Gastrocnemius medialis (tissue), 4 donors: ENCODE measurements at places on chromosomes 6 and 20. TPM values are rescaled to one million over a fixed set of nuclear protein-coding genes. Genes with fewer than 3 reads are reported as not detected.

GRCh38 chr6:108565091-108565766 lies 4.5 kb downstream of the FOXO3 start:
- no peak for DNase-seq

GRCh38 chr20:56765172-56766073 lies 136.3 kb downstream of the TFAP2C start:
- no peak for DNase-seq

GRCh38 chr6:13553646-13554045 lies 20.8 kb upstream of the SIRT5 start:
- DNase-seq, result no peak

DNA sequence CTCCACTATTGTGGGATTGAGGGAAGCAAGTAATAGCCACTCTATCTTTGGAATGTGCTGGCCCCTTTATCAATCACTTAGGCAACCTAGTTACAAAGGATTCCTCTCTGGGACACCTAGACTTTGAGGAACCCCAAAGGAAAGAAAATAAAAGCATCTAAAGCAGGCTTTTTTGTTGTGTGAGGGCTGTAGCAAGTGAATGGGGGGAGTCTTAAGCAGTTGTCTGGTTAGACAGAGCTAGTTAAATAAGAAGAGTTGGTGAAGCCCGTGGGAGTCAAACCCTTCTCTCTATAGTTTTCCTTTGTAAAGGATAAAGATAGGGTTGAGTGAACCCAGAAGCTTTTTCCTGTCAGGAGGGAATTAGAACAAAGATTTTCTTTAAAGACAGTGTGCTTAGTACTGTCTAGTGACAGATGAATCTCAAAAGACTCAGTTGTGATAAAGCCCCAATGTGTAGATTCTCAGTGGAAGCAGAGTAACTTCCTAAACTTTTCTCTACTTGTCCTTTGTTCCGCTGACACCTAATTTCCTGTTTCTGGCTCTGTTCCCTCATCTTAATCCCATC lies 63.3 kb downstream of the HDGFL1 start:
- DNase-seq, result no peak

GRCh38 chr6:36028088-36028876 lies 674 bp downstream of the MAPK14 start:
- peak; percentile 16 for DNase-seq

DNA sequence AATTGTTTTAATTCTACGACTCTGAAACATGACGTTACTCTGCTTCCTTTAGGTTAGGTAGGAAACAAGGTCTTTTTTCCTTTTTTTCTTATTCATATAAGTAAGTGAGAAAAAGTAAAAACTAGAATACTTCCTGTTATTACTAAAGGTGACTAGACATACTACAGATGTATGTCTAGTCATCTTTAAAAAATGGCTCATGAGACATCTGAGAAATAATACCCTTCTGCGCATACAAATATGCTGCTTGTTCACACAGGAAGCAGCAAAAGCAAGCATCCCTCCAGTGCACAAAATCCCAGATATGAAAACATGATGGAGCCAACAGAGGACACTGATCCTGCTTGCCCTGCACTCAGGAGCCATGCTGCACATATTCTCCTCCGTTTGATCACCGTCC lies 699.1 kb downstream of the EPM2A start:
- no peak for DNase-seq

DNA sequence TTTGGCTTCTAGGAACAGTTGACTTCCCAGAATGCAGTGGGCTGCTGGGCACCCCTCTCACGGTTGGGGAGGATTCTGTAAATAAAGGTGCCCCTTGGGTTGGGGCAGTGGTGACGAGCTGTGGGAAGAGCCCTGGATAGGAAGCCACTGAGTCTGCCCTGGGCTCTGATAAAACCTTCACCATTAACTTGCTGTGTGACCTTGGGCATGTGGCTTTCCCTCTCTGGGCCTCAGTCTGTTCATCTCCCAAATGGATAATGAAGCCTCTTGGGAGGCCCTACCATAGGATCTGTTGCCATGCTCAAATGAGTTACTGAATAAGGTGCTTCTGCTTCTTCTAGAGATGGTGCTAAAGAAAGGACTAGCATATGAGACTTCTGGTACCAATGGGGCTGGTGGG lies 3.7 kb downstream of the CRIP3 start:
- no peak for DNase-seq

DNA sequence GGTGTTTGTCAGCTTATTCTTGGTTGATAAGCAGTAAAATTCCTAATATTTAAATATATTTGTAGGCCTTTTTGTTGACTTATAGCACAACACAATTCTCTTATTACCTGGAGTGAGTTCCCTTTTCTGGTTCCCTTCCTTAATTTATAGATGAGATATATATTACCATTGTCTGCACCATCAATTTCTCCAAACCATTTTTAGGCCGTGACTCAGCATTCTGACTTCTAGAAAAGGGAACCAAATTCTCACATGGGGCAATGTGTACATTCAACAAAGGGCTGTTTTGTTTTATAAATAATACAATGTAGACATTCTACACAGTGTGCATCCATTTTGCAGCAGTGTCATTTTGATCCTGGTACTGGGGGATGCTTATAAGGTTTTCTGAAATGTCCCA lies 52.8 kb downstream of the NCOA7 start:
- DNase-seq, result no peak

GRCh38 chr6:73739096-73739495 lies 43.1 kb downstream of the CD109 start:
- DNase-seq, result no peak

GRCh38 chr20:23595941-23596340 lies 9.8 kb downstream of the CST9 start:
- no peak for DNase-seq

GRCh38 chr6:169632841-169633240 lies 69.0 kb downstream of the WDR27 start:
- no peak for DNase-seq

- no peak for DNase-seq
Measured at GRCh38 chr6:89044328-89045010, 36.1 kb upstream of the PNRC1 start.

DNA sequence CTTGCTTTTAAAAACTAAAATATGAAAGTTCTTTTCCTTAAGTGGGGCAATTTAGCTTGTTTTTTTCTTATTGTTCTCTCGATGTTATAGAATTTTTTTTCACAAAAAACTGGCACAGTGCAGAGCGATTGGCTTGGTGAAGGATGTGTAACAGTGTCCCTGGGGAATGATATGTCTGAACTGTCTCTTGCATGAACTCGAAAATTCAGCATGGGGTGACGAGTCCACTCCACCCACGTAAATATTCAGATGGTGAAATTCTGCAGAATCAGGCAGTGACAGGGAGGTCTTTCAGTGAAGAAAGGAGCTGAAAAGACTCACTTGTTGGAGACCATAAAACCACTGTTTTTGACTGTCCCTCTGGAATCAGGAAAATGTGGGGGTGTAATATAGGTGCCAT lies 505.3 kb downstream of the MMUT start:
- no peak for DNase-seq

DNA sequence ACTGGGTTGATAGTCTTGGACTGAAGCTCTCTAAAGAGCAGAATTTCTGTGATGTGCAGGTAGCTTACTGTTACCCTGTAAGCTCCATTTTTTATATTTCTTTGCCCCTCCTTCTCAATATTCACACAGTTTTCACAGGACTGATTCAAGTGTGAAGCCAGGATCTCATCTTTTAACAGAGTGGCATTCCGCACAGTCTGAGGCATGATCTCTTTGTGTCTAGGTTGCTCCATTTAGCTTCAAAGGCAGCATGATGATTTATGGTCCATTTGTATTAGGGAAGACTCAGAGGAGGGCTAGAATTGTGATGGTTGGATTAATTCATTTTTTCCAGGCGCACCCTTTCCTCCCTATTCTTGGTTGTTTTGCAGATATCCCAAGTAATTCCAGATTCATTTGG lies 43.5 kb downstream of the CARMIL1 start:
- no peak for DNase-seq

MYMX gene
- total RNA-seq, result not detected

ULBP3 gene
- total RNA-seq, result 1.1 TPM

ASF1A gene
- total RNA-seq, result 9.7 TPM
